Kidney (tissue), 22 donors: ENCODE measurements at places on chromosomes 4 and X.

- H3K27ac ChIP-seq: peak overlapping the region; percentile 19
- no peaks in the 10 kb centered on the region for H3K4me1 ChIP-seq
These were observed 200.4 kb downstream of the MAB21L2 start for GRCh38 chr4:150782311-150782710.

- H3K27ac ChIP-seq: no peak overlapping the region
- no peaks in the 10 kb centered on the region for H3K36me3 ChIP-seq
- DNase-seq: no peak
These were observed 293.5 kb downstream of the KCNIP4 start for GRCh38 chr4:21655031-21655430.

DNA sequence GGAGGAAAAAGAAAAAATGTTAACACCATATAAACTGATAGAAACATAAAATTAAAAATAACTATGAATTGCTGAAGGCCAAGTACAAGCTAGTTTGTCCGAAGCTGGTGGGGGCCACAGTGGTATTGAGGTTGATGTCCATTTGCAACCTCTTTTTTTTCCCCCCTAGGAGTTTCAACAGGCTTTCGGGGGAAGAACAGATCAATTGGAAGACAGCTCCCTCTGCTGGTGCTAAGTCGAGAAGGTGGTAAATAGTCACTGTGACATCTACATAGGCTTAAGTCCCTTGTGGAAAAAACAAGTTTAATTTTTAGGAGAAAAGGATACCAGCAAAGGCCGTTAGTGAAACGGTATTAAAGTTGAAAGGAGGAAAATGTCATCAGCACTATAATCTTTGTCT lies 115.7 kb upstream of the ZXDA start:
- DNase-seq: no peak
- no peaks in the 10 kb centered on the region for H3K4me1 ChIP-seq
- no peak overlapping the region for H3K27ac ChIP-seq
- H3K4me3 ChIP-seq: no peak overlapping the region

DNA sequence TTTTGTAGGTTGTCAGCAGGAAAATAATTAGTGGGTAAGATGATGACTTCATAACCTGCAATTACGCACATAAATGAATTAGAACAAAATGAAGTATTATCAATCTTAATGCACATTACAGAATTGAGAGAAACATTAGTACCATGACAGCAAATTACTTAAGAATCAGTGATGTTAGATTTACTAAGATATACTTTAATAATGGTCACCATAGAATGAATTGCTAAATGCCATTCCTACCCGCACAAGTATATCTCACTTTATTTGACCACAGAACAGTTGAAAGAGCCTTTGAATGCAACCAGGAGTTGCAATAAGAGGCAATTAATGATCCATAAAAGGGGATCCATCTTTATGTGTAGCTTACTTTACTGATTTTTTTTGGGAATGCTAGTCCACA lies 816.4 kb upstream of the AGA start:
- H3K27me3 ChIP-seq: no peaks in the 10 kb centered on the region
- no peak for DNase-seq
- no peaks in the 10 kb centered on the region for H3K36me3 ChIP-seq

DNA sequence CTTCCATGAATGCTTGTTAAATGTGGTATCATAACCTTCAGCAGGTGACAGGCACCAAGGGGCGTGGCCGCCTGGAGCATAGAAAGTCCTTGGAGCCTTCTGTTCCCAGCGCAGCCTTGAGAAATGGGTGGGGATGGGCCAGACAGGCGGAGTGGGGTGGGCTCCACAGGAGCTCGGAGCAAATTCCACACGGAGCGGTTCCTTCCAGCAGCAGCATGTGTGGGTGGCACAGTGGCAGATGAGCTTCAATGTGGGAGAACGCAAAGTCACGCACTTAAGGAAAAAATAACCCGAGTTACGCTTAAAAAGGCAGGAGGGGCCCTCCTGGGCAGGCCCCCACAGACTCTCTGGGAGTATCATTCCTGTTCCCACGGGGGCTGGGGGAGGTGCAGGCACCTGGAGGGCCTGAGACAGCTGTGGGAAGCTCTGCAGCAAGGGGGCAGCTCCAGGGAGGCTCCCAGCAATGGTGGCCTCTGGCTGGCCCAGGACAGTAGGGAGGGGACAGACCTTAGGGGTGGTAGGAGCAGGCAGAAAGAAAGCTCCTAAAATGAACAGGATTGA lies 15.3 kb downstream of the TMEM271 start:
- H3K4me3 ChIP-seq: no peak overlapping the region
- no peaks in the 10 kb centered on the region for H3K27me3 ChIP-seq
- H3K36me3 ChIP-seq: no peaks in the 10 kb centered on the region
- no peak overlapping the region for H3K27ac ChIP-seq
- no peaks in the 10 kb centered on the region for H3K4me1 ChIP-seq

GRCh38 chrX:39476604-39477021 lies 621.1 kb downstream of the BCOR start:
- no peaks in the 10 kb centered on the region for H3K36me3 ChIP-seq
- H3K27me3 ChIP-seq: no peaks in the 10 kb centered on the region
- no peak overlapping the region for H3K4me3 ChIP-seq
- peak; percentile 33 for DNase-seq
- no peak overlapping the region for H3K27ac ChIP-seq
